ENCODE measurements at places on chromosomes 3 and 15.

DNA sequence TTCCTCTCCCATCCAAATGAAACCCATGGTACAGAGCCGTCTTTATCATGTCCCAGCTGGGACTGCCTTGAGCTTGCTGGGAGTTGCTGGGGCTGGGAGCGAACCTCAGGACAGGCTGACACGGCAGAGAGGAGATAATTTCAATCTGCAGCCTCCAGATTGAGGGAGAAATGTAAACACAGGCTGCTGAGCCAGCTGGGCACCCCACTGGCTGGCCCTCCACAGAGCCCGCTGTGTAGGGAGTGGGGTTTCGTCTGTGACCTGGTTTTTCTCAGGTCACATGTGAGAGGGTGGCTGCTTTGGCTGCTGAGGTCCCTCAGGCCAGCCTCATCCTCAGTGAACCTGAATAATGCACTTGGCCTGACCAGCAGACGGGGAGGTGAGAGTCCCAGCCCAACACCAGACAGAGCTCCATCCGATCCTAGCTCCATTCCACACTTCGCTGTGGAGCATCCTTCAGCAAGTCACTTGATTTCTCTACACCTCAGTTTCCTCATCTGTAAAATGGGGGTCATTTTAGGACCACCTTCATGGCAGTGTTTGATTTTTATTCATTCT is 121.6 kb upstream of the MRPS22 start:
- H3K27ac ChIP-seq, result no peak overlapping the region
- H3K27me3 ChIP-seq, result no peaks in the 10 kb centered on the region
- DNase-seq, result no peak
- H3K4me1 ChIP-seq, result no peaks in the 10 kb centered on the region

DNA sequence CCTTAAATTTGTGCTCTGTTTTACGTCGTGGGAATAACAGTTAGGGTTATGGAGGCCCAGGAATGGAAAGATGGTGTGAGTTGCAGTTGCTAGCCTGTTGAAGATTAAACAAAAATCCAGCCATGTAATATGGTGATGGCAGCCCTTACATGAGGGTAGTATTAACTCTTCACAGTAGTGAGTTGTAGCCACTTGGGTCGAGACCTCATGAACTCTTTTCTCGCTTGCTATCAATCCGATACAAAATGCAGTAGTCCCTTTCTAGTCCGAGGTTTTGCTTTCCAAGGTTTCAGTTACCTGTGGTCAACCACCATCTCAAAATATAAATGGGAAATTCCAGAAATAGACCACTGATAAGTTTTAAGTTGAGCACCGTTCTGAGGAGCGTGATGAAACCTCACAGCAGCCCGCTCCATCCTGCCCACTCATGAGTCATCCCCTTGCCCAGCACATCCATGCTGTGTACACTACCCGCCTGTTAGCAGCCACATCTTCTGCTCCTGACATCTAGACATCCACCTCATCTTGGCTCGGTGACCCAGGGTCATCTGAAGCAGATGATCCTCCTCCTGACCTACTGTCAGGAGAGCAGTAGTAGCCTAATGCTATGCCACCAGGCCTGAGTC is 177.9 kb downstream of the CDIN1 start:
- H3K4me1 ChIP-seq, result peaks cover 20% of the 10 kb centered on the region
- H3K36me3 ChIP-seq, result no peaks in the 10 kb centered on the region
- H3K27me3 ChIP-seq, result no peaks in the 10 kb centered on the region
- no peak overlapping the region for H3K27ac ChIP-seq

GRCh38 chr3:101936419-101937356 is 87.4 kb downstream of the NFKBIZ start:
- H3K27me3 ChIP-seq, result no peaks in the 10 kb centered on the region
- H3K4me3 ChIP-seq, result no peak overlapping the region
- H3K36me3 ChIP-seq, result no peaks in the 10 kb centered on the region
- peaks cover 27% of the 10 kb centered on the region for H3K4me1 ChIP-seq

DNA sequence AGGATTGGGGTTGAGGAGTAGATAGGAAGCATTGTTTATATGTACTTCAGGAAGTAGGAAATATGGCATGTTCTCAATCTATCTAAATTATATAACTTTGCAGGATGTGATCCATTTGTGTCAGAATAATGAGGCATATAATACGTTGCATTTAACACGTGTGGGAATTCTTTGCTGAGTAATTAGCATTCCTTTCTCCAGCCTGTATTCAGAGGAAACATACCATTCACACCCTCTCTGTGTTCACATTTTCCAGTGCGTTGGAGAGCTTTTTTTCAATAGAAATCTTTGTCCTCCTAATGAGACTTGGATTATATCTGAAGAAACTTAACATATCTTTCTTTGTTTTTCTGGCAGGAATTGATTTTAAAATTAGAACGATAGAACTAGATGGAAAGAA is 33.0 kb upstream of the APH1B start:
- H3K27me3 ChIP-seq, result no peaks in the 10 kb centered on the region
- H3K4me3 ChIP-seq, result peak overlapping the region; percentile 33
- no peak for DNase-seq
- H3K36me3 ChIP-seq, result peaks cover 3% of the 10 kb centered on the region
- peak overlapping the region; percentile 82 for H3K27ac ChIP-seq
- peaks cover 30% of the 10 kb centered on the region for H3K4me1 ChIP-seq
